ENCODE measurements at places on chromosomes 13 and 19. TPM values are rescaled to one million over a fixed set of nuclear protein-coding genes. Genes with fewer than 3 reads are reported as not detected.

FAM124A gene
- 1.2 TPM for total RNA-seq

ASPDH gene
- total RNA-seq, result not detected

PLA2G4C gene
- 17.5 TPM for total RNA-seq

LGALS14 gene
- not detected for total RNA-seq

PRR20D gene
- total RNA-seq, result not detected

C19orf81 gene
- total RNA-seq, result not detected

RNF17 gene
- total RNA-seq, result not detected

ZNF575 gene
- 0.30 TPM for total RNA-seq

ADM5 gene
- 0.59 TPM for total RNA-seq

CACNA1A gene
- 14.3 TPM for total RNA-seq

USHBP1 gene
- 0.05 TPM for total RNA-seq

KLF16 gene
- 14.7 TPM for total RNA-seq

EPSTI1 gene
- 2.7 TPM for total RNA-seq

KLHL1 gene
- total RNA-seq, result not detected

PRSS57 gene
- not detected for total RNA-seq

SHC2 gene
- total RNA-seq, result 0.78 TPM

NKG7 gene
- not detected for total RNA-seq

ZNF793 gene
- total RNA-seq, result 1.5 TPM

CABP5 gene
- not detected for total RNA-seq

ZNF723 gene
- not detected for total RNA-seq

KIR2DL4 gene
- not detected for total RNA-seq

CEACAM6 gene
- not detected for total RNA-seq

CRB3 gene
- total RNA-seq, result not detected

LSM14A gene
- total RNA-seq, result 53.2 TPM

EFNA2 gene
- total RNA-seq, result not detected
